GM13976 (cell line): ENCODE measurements at places on chromosomes 1 and 21.

DNA sequence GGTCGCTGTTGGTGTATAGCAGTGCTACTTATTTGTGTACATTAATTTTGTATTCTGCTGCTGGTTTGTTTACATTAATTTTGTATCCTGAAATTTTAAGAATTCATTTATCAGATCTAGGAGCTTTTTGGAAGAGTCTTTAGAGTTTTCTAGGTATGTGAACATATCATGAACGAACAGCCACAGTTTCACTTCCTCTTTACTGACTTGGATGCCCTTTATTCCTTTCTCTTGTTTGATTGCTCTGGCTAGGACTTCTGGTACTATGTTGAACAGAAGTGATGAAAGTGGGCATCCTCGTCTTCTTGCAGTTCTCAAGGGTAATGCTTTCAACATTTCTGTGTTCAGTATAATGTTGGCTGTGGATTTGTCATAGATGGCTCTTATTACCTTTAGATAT, 1757.9 kb downstream of the BRINP3 start:
- DNase-seq, result no peak

DNA sequence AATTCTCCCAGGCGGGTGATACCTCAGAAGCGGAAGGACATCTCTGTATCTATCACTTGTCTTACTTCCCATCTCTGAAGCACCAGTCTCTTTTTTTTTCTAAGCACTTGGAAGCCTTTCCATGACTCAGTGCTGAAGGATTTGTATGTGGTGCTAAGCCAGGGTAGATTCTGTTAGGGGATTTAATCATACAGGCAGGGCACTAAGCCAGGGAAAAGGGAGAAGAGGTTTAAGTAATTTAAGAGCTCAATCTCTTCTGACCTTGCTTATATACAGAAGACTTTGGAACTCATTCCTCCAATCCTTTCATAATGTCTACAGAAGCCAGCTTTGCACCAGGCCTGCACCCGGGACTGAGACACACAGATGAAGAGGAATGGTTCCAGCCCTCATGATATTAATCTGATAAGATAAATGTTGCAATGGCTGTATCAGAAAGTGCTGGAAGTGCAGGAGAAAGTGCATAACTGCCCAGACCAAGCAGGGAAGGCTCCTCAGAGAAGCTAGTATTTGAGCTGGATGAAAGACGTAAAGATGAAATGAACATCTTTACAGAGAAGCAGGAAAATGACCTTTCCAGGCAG, 11.0 kb downstream of the FAM163A start:
- DNase-seq, result no peak

- DNase-seq, result no peak
Measured at GRCh38 chr1:154241703-154242351, 21.1 kb downstream of the UBAP2L start.

GRCh38 chr1:203537806-203538464, 44.0 kb downstream of the OPTC start:
- no peak for DNase-seq
